ENCODE measurements at places on chromosomes 6 and 20.

DNA sequence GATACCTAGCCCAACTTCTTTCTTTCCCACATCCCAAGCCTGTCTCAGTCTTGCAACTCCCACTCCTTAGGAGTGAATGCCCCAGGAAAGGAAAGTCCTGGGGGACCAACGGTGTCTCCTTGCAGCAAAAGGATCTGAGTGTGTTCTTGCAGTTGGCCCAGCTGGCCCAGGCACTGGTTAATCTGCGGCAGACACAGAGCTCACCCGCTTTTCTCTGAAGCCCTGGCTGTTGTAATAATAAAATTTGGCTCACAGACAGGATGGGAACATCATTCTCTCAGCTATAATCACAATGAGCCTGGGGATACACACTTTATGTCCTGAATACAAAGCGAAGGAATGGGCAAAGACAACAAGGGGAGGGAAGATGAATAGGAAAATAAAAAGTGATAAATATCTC is 287.0 kb upstream of the PRND start:
- DNase-seq, result no peak

- DNase-seq, result no peak
These were observed 102.6 kb downstream of the FLRT3 start for GRCh38 chr20:14234666-14235295.

DNA sequence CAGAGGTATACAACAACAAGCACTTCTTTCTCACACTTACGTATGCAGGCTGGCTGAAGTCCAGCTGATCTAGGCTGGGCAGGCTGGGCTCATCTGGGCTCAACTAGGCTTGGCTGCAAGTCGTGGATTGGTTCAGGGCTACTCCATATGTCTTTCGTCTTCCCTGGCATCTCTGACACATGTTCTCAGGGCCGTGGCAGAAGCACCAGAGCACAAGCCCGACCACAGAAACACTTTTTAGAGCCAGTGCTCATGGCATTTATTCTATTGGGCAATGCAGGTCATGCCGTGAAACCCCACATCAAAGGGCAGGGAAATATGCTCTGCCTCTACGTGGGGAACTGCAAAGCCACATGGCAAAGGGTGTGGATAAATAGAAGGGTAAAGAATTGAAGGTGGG is 93.8 kb downstream of the RIN2 start:
- DNase-seq, result no peak

- DNase-seq, result no peak
These were observed 27.8 kb downstream of the ANKRD6 start for GRCh38 chr6:89460713-89461112.

DNA sequence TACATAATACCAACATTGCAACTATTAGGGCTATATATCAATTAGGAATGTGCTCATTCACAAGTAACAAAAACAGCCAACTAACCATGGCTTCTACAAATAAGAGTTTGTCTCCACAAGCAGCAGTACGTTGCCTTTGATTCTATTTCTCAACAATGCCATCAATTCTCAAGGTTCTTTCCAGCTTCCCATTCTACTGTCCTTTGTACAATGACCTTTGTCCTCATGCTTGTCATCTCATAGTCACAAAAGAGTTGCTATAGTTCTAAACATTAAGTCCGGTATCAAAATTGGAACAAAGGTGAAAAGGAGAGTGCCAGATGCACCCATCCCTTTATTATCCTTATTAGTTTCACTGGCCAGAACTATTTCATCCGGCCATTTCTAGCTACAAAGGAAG is 30.8 kb upstream of the IRAK1BP1 start:
- DNase-seq, result no peak
